ENCODE measurements at places on chromosomes 6 and 20.

DNA sequence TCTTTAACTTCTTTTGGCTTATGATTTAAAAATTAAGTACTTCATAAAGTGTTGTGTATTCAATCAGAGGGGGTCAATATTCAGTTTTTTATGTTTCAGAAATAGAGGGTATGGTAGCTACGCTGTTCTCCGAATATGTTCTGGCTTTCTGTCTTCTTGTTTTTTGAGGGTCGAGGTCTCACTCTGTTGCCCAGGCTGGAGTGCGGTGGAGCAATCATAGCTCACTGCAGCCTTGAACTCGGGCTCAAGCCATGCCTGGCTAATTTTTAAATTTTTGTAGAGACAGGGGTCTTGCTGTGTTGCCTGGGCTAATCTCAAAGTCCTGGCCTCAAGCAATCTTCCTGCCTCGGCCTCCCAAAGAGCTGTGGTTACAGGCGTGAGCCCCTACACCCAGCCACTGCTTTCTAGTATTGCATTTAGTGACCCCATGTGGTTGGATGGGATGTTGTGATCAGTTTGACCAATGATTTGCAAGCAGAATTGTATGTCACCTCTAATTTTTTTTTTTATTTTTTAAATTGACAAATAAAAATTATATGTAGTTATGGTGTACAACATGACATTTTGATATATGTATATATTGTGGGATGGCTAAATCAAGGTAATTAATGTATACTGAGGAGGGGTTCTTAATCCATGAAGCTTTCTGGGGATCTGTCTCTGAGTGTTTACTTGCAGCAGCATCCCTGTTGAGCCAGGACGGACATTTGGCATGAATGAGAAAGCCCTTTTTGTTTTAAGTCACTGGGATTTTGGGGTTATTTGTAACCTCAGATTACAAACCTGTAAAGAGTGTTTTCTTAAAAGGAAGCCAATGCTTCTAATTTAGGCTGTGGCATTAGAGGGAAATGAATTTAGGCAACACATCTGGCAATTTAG, 38.5 kb upstream of the DEK start:
- peak; percentile 19 for DNase-seq

- DNase-seq, result no peak
Observed at GRCh38 chr20:31824554-31825313, 5.6 kb downstream of the MYLK2 start.

DNA sequence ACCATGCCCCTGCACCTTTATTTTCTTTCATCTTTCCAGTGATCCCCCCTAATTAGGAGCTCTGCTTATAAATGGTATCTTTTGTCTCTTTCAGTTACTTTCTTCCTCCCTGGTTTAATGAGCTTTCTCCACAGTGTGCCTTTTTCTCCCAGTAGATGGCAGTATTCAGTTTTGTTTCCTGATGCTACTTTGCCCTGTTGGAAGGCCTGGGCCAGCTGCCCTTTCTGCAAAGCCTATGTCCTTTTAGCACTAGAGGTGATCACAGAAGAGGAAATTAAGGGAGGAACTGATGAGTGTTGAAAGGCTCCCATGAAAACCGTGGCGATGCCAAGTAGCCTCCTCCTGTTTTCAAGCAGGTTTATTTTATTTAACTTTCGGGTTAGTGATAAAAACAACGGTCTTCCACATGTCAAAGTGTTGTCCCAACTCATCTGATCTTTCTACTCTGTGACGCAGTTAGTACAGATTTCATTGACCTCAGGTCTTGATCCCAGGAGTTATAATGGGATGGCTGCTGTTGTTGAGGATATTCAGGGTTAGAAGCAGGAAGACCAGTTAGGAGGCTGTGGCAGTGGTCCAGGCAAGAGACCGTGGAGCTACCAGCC, 184.2 kb upstream of the BMP2 start:
- DNase-seq, result peak; percentile 16

DNA sequence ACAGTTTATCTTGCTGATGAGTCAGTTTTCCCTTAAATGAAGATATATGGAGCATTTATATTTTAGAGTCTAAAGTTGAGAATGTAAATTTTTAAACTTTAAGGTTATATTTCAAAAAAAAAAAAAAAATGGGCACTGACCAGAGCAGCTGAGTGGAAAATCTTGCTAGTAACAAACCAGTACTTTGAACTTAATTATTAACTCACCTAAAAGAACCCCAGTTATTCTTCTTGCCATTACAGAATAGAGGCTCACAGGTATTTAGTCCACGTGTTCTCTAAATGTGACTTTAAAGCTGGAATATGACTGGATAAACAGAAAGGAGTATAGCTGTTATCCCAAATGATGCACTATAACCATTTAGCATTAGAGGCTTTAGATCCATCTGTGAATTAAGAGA, 178.4 kb downstream of the COL9A1 start:
- DNase-seq, result no peak

DNA sequence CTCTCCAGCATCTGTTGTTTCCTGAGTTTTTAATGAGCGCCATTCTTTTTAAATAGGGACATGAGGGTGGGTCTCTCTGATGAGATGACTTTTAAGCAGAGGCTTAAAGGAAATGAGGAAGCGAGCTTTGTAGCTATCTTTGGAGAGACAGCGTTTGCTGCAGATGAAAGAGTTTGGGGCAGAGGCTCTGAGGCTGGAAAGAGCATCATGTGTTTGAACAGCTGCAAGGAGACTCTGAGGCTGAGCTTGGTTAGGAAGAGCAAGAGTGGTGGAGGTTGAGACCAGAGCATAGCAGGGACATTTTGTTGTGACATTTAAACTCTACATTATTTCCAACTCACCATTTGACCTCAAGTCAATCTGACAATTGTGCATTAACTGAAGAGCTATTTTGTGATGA, 38.3 kb upstream of the TMX4 start:
- no peak for DNase-seq

- DNase-seq, result no peak
Observed at GRCh38 chr20:53034899-53035298, 62.7 kb downstream of the TSHZ2 start.

GRCh38 chr6:106134906-106135634, 48.9 kb downstream of the PRDM1 start:
- peak; percentile 89 for DNase-seq

DNA sequence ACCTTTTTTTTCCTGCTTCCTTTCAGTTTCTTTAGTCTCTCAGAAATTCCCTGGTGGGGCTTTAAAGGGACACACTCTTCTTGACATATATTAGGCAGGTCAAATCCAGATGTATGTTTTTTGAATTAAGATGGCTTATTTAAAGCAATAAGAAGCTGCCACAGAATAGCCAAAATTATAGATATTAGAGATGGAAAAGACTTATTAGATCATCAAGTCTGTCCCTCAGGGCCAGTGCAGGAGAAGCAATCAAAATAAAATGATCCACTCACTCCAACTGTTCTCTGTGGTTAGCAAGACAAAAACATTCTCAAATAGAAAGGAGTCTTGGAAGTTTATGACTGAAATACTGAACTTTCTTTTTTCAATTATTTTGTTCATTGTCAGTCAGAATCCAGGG, 462.8 kb downstream of the CDC5L start:
- no peak for DNase-seq

GRCh38 chr6:58419321-58419720, 1101.9 kb downstream of the PRIM2 start:
- peak; percentile 58 for DNase-seq

DNA sequence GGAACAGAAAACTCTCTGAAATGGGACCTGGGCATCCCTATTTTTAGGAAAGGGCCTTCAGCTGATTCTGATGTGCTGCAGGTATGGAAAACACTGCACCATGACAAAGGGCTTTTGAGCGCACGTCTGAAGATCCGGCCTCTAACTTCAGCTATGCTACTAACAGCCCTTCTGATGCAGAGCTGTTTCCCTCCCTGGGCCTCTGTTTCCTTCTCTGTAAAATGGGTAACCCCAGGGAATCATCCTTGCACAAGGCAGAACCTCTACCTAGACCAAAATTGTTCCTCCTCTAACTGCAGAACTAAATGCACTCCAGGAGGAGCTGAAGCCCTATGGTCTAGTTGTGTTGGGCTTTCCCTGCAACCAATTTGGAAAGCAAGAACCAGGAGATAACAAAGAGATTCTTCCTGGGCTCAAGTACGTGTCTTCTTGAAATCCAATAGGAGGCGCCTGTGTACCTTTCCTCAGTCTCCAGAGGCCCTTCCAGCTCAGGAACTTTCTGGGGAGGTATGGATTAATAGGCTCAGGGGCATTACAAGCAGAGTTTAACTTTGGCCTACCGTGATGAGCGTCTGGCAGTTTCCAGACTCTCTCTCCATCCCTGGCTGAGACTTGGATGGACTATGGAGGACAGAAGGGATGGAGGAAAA, 5.9 kb downstream of the GPX5 start:
- peak; percentile 25 for DNase-seq

- DNase-seq, result peak; percentile 4
Observed at GRCh38 chr20:2032168-2032567, 38.3 kb upstream of the PDYN start.

GRCh38 chr6:130681028-130681427, 146.2 kb upstream of the SMLR1 start:
- DNase-seq, result peak; percentile 69

DNA sequence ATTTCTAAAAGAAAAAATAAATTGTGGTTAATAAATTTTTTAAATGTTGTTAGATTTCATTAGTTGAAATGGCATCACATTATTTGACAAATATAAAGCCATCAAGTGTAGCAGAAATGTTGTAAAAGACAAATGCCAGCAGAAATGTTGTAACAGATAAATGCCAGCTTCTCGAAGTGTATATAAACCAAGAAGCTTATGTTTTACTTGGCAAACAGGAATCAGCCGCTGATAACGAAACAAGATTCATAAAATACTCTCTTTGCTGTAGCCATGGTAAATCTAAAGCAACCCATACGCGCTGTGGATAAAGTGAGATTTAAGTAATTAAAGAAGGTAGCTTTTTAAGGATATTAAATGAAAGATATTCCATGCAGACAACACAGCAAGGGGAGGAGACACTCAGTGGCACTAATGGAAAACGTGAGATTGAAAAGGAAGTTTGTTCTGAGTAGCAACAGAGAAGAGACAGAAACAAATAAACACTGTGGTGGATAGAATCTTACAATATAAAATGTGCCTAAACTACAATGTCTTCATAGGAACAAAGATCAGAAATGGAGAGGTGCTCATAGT, 29.6 kb downstream of the BTBD9 start:
- DNase-seq, result no peak

GRCh38 chr6:140070846-140071473, 696.5 kb upstream of the CITED2 start:
- peak; percentile 72 for DNase-seq

DNA sequence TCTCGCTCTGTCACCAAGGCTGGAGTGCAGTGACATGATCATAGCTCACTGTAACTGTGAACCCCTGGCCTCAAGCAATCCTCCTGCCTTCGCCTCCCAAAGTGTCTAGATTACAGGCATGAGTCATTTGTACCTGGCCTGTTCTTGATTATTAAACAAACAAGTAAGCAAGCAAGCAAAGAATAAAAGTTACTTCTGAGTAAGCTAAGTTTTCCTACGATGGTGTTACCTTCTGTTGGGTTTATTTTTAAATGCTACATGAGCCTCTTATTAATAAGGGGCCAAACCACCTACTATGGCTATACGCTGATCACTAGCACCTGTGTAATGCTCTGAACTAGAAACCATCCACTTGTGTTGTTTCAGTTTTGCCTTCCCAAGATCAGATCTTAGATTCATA, 50.8 kb downstream of the IL22RA2 start:
- DNase-seq, result no peak

DNA sequence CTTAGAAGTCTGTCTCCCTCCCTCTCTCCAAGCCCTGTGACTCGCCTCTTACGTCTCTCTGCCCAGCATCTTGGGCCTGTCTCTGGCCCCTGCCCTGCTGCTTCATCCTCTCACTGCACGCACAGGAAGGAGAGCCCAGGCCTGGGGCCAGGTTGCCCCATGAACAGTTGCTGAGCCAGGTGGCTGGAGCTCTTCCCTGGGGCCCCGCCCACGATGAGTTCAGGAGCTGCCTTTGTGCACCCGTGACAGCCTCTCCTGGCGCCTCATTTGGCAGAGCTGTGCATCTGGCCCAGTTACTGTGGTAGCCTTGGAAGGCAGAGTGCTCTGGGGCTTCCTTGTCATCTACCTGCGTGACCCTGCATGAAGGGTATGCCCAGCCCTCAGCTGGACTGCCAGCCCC, 44.5 kb downstream of the SLC52A3 start:
- no peak for DNase-seq

GRCh38 chr20:5312518-5312917, 4.2 kb downstream of the PROKR2 start:
- no peak for DNase-seq

GRCh38 chr20:14997791-14998190, 660.4 kb upstream of the FLRT3 start:
- peak; percentile 9 for DNase-seq

- no peak for DNase-seq
Observed at GRCh38 chr6:143603455-143603854, 74.3 kb upstream of the PHACTR2 start.

- no peak for DNase-seq
Observed at GRCh38 chr20:4810426-4811019, 88.8 kb downstream of the PRND start.

GRCh38 chr6:145743332-145743731, 8.0 kb upstream of the EPM2A start:
- no peak for DNase-seq

DNA sequence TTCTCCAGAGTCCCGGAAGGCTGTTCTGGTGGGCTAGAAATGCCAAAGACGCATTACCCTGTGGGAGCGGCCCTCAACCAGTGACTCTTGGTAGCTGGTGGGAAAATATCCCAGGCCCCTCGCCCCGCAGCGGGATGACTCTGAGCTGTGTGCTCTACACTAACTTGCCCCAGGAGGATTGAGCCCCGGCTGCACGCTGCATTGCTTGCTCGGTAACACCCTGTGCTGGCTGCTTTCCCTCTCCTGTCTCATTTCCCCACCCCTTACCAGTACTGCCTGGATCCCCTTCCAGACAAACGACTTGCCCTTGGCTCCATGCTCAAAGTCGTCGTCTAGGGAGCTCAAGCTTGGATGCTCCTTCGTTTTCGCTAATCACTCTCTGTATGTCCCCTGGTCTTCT, 411.8 kb upstream of the SULF2 start:
- DNase-seq, result no peak

DNA sequence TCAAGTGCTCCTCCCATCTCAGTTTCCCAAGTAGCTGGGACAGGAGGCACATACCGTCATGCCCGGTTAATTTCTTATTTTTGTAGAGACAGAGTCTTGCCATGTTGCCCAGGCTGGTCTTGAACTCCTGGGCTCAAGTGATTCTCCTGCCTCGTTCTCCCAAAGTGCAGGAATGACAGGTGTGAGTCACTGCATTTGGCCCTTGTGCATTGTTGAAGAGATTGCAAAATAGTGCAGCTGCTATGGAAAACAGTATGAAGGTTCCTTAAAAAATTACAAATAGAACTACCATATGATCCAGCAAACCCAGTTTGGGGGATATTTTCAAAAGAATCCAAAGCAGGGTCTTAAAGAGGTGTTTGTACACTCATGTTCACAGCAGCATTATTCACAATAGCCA, 69.1 kb downstream of the GJA10 start:
- DNase-seq, result no peak

- DNase-seq, result no peak
Observed at GRCh38 chr6:117075218-117075617, 190.1 kb upstream of the VGLL2 start.

GRCh38 chr20:676967-677366, 1.4 kb upstream of the SCRT2 start:
- DNase-seq, result no peak

- peak; percentile 75 for DNase-seq
Observed at GRCh38 chr6:82906951-82907350, 158.7 kb downstream of the UBE3D start.

All from ELR (cell line).